ENCODE measurements at places on chromosomes 3 and 15.

DNA sequence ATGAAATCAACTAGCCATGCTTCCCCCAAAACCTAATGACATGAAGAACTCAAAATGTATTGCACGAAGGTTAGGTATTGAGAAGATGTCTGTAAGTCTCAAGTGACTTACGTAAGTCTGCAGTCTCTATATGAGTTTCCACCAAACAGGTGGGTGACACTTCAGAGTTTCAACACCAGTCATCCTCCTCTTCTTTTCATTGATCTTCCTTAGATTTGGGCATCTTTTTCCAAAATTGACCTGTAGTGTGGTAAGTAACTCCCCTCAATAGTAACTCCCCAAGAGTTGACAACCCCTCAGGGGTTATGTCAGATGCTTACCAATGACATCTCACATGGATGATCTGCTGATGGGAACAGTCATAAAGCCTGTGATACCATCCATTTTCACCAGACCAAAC lies 46.1 kb downstream of the GPR176 start:
- DNase-seq: no peak

- no peak for DNase-seq
Measured at GRCh38 chr3:29977360-29977759, 629.0 kb upstream of the TGFBR2 start.

- no peak for DNase-seq
Measured at GRCh38 chr3:138114988-138115971, at the start of gene DZIP1L. TSS of gene DZIP1L (minus strand) at chr3:138115608. CDS start at chr3:138103971, 11,637 bp downstream.

DNA sequence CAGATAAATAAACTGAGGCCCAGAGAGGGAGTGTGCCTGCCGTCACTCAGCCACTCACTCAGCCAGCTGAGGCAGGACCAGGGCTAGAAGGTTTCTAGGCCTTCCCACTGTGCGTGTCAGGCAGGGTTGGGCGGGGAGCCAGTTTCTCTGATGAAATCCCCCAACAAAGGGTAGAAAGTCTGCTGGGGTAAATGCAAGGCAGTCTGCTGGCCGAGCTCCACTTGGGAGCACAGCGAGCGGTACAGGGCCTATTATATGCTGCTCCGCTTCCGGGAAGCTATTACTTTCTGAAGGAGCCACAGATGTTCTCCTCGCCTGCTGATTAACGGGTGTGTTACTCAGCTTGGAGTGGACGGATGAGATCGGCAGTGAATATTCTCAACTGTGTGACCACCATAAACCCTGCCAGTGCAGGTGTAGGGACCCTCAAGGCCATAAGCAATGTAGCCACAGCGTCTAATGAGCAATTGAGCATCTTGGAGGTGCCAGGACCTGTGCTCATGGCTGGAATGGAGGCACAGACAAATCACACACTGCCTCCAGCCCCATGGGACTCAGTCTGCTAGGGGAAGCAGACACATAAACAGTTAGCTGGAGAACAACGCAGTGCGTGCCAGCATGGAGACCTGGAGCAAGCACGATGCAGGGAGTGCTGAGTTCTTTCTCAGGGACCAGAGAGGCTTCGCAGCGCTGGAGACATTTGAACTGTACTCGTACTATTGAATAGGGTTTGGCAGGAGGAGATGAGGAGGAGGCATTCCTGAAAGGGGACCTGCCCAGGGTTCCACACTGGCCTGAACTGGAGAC lies 42.1 kb downstream of the CORO2B start:
- DNase-seq: no peak

GRCh38 chr15:101795455-101795854 lies 7.9 kb upstream of the OR4F6 start:
- no peak for DNase-seq

DNA sequence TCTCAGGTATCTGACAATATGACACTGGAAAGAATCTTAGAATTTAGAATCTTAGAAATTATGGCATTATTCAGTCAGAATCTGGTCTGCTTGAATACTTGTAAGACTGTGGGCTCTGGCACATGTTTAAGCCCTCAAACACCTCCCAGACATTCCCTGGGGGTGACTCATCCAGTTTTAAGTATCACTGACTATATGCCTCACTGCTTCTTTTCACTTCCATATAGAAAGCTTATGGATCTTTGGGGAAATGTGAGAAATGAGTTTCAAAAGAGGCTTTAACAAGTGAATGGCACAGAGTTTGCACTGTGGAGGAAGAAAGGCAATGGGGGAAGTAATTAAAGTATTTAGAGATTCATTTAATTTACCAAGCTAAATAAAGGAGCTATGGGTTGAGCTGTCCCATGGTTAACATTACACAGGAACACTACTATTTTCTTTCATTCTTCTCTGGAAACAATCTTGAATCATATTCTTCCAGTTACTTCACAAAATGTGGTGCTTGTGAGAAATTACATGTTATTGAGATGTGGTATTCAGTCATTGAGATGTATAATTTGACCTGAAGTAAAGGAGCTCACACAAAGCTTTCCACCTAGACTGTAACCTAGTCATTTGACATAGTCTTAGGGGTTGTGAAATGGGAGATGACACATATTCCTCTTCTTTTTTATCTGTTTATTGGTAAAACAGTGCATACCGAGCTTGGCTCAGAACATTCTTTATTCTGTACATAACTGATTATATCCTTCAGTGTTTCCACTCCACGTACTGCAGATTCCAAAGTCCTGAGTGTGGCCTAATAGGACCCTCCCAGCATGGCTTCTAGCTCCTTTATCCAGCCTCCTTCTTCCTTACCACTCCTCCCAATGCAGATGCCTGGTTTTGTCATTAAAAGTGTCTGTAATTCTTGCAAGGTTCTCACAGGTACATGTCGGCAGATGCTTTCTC lies 544.6 kb upstream of the NECTIN3 start:
- DNase-seq: no peak

- DNase-seq: no peak
Measured at GRCh38 chr3:45644791-45645201, 44.4 kb upstream of the SACM1L start.

DNA sequence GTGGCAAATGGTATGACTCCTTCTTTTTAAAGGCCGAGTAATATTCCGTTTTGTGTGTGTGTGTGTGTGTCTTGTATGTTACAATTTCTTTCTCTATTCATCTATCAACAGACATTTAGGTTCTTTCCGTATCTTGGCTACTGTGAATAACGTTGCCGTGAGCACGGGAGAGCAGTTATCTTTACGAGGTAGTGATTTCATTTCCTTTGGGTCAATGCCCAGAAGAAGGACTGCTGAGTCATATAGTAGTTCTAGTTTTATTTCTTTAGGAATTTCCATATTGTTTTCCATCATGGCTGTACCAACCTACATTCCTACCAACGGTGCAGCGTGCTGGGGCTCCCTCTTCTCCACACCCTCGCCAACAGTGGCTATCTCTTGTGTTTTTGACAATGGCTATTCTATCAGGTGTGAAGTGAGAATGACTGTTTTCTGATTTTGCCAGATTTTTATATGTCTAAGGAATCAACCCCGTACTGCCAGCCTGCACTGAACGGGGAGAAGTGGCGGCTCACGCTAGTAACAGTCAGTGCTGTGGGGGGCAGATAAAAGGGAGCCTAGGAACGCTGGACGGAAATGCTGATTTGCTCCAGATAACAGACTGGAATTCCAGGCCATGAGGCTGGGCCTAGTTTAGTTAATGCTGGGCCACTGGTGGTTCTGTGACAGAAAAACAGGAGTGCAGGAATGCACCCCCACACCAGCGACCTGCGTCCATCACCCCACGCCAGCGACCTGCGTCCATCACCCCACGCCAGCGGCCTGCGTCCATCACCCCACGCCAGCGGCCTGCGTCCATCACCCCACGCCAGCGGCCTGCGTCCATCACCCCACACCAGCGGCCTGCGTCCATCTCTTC lies 168.1 kb downstream of the XXYLT1 start:
- DNase-seq: no peak

DNA sequence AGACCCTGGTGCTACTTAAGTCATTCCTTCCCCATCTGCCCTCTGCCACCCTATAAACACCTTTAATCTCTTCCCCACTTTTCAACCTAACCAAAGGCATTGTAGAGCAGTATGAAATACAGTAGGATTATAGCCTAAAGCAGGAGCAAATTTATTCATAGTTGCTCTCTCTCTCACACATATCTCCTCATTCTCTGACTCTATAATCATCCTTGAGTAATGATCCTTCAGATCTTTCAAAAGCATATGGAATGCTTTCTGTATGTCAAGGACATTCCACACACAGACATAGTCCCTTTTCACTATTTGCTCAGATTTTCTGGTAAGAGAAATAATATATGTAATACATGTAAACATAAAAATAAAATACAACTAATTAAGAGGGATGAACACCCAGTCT lies 54.1 kb downstream of the TRPC1 start:
- DNase-seq: no peak

- no peak for DNase-seq
Measured at GRCh38 chr15:64813075-64813474, 12.4 kb downstream of the PIF1 start.

GRCh38 chr3:55461896-55462295 lies 25.2 kb downstream of the WNT5A start:
- no peak for DNase-seq

- no peak for DNase-seq
Measured at GRCh38 chr15:77021088-77021481, 26.2 kb downstream of the PSTPIP1 start.

DNA sequence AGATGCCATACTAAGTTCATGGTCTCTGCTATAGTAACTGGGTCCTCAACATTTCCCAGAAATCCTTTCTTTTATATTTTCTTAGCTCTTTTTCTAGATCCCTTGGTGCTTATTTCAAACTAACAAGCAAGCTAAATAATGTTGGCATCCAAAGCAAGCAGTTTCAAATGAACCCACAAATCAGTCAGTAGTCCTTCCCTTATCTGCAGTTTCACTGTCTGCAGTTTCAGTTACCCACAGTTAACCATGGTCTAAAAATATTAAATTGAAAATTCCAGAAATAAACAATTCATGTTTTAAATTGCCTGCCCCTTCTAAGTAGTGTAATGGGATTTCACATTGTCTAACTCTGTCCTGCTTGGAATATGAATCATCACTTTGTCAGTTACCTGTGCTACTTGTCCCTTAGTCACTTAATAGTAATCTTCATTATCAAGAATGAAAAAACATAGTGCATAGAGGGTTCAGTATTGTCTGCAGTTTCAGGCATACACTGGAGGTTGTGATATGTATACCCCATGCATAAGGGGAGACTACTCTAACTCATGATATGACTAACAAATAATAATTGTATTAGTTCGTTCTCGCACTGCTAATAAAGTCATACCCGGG lies 633.7 kb downstream of the MECOM start:
- no peak for DNase-seq

DNA sequence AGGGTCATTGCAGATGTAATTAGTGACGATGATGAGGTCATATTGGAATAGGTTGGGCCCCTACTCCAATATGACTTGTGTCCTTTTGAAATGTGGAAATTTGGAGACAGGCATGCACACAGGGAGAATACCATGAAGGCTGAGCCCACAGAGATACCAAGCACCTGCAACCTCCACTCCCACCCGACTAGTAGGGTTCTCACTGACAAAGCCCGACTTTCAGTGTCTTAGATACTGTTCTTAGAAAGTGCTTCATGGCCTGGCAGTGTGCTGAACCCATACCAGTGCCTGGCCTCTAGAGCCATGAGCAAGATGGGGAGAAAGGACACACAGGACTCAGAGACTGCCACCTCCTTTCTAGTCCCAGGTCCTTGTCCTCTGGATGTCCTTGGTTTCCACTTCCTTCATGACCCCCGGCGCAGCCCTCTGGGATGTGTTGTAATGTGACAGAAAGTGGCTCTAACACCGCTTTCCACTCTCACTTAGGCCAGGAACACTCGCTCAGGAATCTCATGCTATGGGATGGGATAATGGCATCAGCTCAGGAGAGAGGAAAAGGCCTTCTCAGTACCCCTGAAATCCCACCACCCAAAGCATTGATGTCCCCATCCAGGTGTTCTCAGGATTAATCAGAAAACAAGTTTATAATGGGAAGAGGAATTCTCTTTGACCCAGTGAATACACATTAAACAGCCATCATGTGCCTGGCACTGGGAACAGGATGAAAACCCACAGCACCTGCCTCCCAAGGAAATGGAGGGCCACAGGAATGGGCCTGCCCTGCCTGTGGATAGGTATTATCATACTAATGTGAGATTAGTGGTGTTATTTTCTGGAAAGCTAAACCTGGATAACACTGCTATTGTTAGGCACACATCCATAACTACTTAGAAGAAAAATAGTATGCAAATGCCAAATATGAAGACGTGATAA lies 59.9 kb downstream of the RPL39L start:
- no peak for DNase-seq

DNA sequence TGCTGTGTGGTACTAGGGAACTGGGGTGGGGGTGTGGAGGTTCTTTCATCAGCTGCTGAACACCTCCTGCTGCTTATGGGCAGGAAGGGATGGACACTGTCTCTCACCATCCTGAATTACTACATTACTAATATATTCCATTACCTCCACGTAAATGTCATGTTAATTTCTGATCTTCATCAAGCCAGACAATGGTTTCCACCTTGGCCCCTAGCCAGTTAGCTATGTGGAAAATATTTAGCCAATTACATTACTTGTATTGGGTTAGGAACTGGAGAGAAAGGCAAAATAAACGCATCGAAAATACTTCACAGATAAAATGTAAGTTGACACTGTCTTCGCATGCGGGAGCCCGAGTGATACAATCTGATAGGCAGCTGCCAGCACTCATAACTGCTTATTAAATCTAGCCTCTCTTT lies 95.1 kb downstream of the FOXP1 start:
- no peak for DNase-seq

DNA sequence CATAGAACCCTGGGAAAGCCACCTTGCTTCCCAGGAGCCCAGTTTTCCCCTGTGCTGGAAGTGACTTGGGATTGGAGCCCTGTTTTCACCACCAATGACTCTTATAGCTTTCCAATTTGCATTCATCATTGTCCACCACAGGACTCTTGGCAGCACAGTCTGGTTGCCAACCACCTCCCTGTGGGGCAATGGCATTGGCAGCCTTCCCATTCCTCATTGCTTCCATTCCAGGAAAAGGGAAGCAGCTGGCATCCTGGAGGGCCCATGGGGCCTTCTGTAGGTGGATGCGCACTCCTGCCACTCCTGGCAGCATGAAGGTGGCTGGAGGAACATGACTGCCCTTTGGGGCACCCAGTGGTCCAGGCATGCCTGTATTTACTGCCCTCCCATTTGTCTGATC lies 57.7 kb downstream of the FEM1B start:
- DNase-seq: no peak

GRCh38 chr3:184741259-184741556 lies 29.3 kb upstream of the MAGEF1 start:
- no peak for DNase-seq

DNA sequence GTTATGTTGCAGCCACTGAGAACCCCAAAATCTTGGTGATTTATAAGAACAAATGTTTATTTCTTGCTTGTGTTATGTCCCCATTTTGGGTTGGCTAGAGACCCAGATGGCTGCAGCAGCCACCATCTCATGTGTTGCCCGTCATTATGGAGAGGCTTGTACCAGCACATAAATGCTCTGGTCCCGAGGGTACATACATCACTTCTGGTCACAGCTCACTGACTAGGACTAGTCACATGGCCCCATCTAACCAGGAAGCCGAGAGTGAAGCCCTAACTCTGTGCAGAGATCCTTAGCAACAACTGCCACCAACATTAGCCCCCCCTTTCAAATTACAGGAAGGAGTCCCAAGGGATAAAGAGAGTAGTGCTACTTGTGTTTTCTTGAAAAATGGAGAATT lies 25.5 kb upstream of the HACD2 start:
- DNase-seq: no peak

GRCh38 chr3:123949641-123950040 lies 11.4 kb downstream of the CCDC14 start:
- DNase-seq: no peak

GRCh38 chr3:52873433-52874159 lies 23.8 kb downstream of the STIMATE start:
- DNase-seq: no peak

- no peak for DNase-seq
Measured at GRCh38 chr15:45810201-45810600, 175.4 kb downstream of the SQOR start.
